ENCODE measurements at places on chromosomes 6 and 20. TPM values are rescaled to one million over a fixed set of nuclear protein-coding genes. Genes with fewer than 3 reads are reported as not detected.

DNA sequence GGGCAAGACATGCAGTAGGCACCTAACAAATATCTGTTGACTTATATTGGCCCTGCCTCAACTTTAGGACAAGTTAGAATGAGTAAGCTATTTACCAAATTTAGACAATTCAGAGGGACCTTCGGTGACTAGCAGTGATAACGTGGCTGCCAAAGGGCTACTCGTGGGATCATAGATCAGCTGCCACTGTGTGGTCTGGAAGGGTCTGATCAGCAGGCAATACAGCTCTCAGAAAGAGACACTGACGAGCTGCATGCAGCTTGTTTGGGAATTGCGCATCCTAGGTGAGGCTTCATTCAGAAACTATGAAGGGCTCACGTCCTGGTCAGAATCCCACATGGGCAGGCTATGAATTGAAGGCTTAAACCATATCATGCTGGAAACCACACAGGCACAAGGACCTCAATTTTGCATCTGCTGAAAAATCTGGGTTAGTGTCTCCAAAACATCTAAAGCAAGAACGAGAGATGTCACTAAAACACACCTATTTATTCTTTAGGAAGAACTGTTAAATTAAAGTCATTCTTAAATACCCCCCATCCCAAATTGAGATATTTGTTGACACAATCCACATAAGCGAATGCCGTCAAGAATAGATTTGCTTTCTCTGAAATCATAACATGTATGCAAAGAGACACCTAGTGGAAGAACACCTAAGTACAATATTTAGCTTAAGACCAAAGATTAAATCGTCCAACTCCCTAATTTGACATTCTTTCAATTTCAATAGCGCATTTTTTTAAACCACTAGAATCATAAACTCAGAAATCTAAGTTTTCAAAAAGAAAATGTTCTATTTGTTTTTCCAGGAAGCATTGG lies 79.6 kb downstream of the IPCEF1 start:
- no peak overlapping the region for H3K4me3 ChIP-seq
- no peak for DNase-seq
- no peaks in the 10 kb centered on the region for H3K4me1 ChIP-seq
- H3K27ac ChIP-seq = no peak overlapping the region
- no peaks in the 10 kb centered on the region for H3K27me3 ChIP-seq

Gene HMGCLL1
- total RNA-seq = not detected

Gene ECT2L
- not detected for total RNA-seq

Gene GPLD1
- total RNA-seq = 9.0 TPM

Gene KHDC1L
- total RNA-seq = not detected

DNA sequence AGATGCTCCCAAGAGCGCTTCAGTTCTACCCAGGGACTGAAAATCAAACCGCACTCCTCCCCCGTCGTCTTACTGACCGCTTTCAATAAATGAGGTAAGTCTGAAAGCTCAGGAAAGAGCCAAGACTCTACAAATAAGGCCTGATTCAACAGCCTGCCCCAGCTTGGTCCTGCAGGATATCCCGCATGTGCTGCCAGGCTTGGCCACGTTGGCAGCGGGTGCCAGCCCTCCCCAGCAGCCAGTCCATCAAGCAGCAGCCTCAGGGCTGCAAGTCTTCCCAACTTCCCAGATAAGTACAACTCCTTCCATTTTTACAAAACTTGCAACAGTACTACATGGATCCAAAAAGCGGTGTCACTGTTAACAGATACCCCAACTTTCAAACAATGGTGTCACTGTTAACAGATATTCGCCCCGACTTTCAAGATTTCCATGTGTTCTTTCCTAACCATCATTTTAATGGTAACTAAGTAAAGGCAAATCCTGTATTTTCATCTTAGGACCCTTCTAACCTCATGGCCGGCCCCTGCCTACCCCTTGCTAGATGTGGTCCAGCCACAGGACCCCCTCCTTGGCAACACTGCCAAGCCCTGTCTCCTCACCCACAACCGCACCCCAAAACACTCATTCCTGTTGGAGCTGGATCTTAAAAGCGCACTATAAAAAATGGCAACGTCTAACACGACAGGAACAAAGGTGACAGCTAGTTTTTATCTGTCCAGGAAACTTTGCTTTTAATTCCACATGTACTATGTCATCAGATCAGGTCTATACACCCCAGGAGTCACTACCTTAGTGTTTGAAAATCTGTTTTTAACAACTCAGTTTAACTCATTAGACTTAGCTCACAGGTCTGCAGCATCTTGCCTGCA lies 28.0 kb downstream of the DIDO1 start:
- peaks cover 13% of the 10 kb centered on the region for H3K4me1 ChIP-seq
- H3K36me3 ChIP-seq = peaks cover 11% of the 10 kb centered on the region
- H3K4me3 ChIP-seq = no peak overlapping the region
- DNase-seq = no peak

Gene CCN5
- total RNA-seq = not detected

DNA sequence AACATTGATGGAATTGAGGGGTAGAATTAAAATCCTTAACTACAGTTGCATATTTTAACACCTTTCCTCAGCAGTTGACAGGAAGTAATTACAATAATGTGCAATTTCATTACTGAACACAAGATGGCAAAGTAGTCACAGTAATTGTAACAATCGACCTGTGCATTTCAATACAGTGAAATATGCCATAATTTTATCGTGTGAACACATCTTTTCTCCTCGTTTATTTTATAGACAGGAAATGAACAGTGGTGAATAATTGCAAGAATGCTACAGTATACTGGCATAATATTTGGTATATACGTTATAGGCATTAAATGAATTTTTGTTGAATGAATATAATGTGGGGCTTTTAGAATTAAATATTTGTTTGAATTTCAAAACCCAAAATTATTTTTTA lies 25.0 kb downstream of the CYB5R4 start:
- H3K27ac ChIP-seq = no peak overlapping the region
- H3K27me3 ChIP-seq = no peaks in the 10 kb centered on the region
- peaks cover 3% of the 10 kb centered on the region for H3K4me1 ChIP-seq
- no peaks in the 10 kb centered on the region for H3K36me3 ChIP-seq

GRCh38 chr6:53048431-53049195 lies 16.6 kb upstream of the FBXO9 start:
- H3K4me3 ChIP-seq = no peak overlapping the region
- no peak for DNase-seq
- H3K36me3 ChIP-seq = no peaks in the 10 kb centered on the region
- H3K27me3 ChIP-seq = no peaks in the 10 kb centered on the region

DNA sequence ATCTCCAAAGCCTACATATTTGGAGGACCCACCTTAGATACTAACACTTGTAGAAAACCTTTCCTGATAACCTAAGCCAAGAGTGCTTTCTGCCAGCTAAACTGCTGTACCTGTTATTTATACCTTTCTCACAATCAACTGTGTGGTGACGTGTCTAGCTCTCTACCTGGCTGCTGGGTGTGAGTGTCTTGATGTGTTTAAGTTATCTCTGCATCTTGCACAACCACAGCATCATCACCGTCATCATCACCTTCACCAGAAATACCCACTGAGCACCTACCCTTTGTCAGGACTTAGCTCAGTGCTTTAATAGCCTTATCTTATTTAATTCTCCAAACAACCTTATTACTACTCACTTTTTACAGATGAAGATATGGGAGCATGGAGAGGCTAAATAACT lies 431.3 kb downstream of the MAFB start:
- no peaks in the 10 kb centered on the region for H3K36me3 ChIP-seq
- no peak overlapping the region for H3K4me3 ChIP-seq
- no peaks in the 10 kb centered on the region for H3K4me1 ChIP-seq
- no peak overlapping the region for H3K27ac ChIP-seq
- no peaks in the 10 kb centered on the region for H3K27me3 ChIP-seq

GRCh38 chr6:79719248-79719960 lies 88.3 kb downstream of the SH3BGRL2 start:
- H3K27ac ChIP-seq = no peak overlapping the region
- H3K27me3 ChIP-seq = no peaks in the 10 kb centered on the region
- no peak for DNase-seq
- no peaks in the 10 kb centered on the region for H3K36me3 ChIP-seq
- no peaks in the 10 kb centered on the region for H3K4me1 ChIP-seq

Gene HLA-DRB1
- not detected for total RNA-seq

DNA sequence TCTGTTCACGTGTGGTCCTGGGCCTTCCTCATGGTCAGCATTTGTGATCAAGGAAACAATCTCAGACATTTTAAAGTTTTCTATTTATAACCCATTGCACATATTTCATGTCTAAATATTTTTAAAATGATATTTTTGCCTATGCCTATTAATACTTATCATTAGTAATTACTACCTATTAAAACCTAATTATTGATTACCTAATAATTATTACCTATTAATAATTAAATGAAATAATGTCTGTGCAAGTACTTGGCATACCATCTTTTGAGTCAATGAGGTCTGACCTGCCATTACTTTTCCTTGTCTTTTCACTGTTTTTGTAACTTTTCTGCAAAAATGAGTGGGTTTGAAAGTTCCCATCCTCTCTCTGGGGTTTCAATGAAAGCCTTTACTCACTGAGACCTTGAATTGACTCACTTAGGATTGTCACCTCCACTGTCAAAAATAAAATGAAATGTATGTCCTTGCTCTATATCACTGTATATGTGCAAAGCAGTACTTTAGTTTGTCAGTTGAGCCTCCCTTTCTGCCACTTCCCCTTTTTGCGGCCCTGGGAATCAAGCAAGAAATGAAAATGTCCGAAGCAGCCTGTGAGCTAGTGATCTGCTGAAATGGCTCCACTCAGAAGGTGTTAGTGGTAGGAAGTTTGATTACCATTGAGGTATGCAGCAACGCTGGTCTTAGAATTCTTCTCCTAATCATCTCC lies 87.8 kb downstream of the L3MBTL3 start:
- H3K27ac ChIP-seq = no peak overlapping the region
- H3K36me3 ChIP-seq = no peaks in the 10 kb centered on the region
- H3K4me3 ChIP-seq = no peak overlapping the region
- DNase-seq = no peak
- H3K27me3 ChIP-seq = no peaks in the 10 kb centered on the region
- no peaks in the 10 kb centered on the region for H3K4me1 ChIP-seq

- H3K27me3 ChIP-seq = no peaks in the 10 kb centered on the region
Measured at GRCh38 chr20:62662422-62662821, 20.1 kb downstream of the SLCO4A1 start.

GRCh38 chr6:43981363-43981990 lies 145.8 kb downstream of the MRPL14 start:
- no peak overlapping the region for H3K27ac ChIP-seq
- no peak for DNase-seq
- H3K27me3 ChIP-seq = no peaks in the 10 kb centered on the region
- peaks cover 41% of the 10 kb centered on the region for H3K4me1 ChIP-seq
- no peaks in the 10 kb centered on the region for H3K36me3 ChIP-seq
- H3K4me3 ChIP-seq = no peak overlapping the region

GRCh38 chr6:136209496-136209895 lies 40.6 kb downstream of the MTFR2 start:
- no peaks in the 10 kb centered on the region for H3K27me3 ChIP-seq
- H3K4me3 ChIP-seq = no peak overlapping the region

Gene MUC21
- not detected for total RNA-seq

GRCh38 chr6:121951918-121952379 lies 447.5 kb upstream of the HSF2 start:
- H3K27me3 ChIP-seq = no peaks in the 10 kb centered on the region
- no peak for DNase-seq
- H3K27ac ChIP-seq = no peak overlapping the region
- H3K4me3 ChIP-seq = no peak overlapping the region
- H3K4me1 ChIP-seq = no peaks in the 10 kb centered on the region

- no peak overlapping the region for H3K27ac ChIP-seq
- no peak overlapping the region for H3K4me3 ChIP-seq
- H3K36me3 ChIP-seq = no peaks in the 10 kb centered on the region
- H3K4me1 ChIP-seq = no peaks in the 10 kb centered on the region
- DNase-seq = no peak
Measured at GRCh38 chr20:21067255-21067654, 38.9 kb downstream of the LINC00237 start.

- H3K27ac ChIP-seq = no peak overlapping the region
- no peak overlapping the region for H3K4me3 ChIP-seq
- no peaks in the 10 kb centered on the region for H3K36me3 ChIP-seq
- no peak for DNase-seq
- H3K27me3 ChIP-seq = no peaks in the 10 kb centered on the region
Measured at GRCh38 chr6:85569323-85569722, 24.3 kb downstream of the SNX14 start.

GRCh38 chr6:15476631-15477380 lies 186.0 kb downstream of the DTNBP1 start:
- H3K27me3 ChIP-seq = no peaks in the 10 kb centered on the region
- no peaks in the 10 kb centered on the region for H3K36me3 ChIP-seq
- H3K27ac ChIP-seq = no peak overlapping the region
- DNase-seq = no peak

Gene GGT7
- 42.0 TPM for total RNA-seq

Gene PREX1
- total RNA-seq = 9.5 TPM

Gene KIAA0408
- not detected for total RNA-seq

DNA sequence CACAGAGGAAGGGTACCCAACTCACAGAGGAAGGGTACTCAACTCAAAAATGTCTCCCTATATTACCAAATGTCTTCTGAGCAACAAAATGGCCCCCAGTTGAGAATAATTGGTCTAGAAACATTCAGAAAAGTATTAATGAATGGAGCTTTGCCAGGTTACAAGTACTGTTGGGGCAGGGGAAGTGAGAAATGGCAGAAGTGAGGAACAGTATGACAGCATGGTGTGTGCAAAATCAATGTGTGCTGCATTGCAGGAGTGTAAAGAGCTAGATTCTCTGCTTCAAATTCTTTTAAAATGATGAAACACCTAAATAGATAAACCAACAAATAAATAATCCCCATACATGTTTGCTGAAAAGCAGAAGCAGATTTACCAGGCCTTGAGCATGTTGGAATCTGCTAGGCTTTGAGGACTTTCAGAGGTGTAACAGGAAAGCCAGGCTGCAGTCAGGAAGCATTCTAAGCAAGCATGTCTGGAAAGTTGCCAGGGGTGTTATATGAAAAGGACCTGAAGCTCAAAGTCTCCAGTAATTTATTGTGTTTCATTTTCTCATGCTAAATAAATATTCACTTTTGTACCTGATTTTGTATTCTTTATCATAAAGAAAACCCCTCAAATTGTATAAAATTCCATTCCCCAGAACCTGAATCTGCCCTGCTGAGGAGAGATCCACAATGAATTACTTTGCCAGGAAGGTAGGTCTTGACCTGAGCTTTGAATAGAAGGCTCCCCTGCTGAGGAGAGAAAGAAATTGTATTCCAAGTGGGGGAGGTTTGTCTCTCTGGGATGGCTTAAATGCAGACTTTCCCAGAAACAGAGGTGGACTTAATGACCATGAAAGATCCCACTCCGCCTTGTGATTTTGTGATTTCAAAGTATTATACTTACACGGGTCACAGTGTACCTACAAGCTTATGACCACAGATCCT lies 265.0 kb upstream of the MARCKS start:
- H3K4me3 ChIP-seq = no peak overlapping the region
- H3K36me3 ChIP-seq = no peaks in the 10 kb centered on the region
- DNase-seq = no peak
- no peak overlapping the region for H3K27ac ChIP-seq

- H3K4me1 ChIP-seq = peaks cover 10% of the 10 kb centered on the region
- DNase-seq = no peak
- no peak overlapping the region for H3K27ac ChIP-seq
- H3K36me3 ChIP-seq = no peaks in the 10 kb centered on the region
Measured at GRCh38 chr6:25484900-25485299, 167.1 kb upstream of the SCGN start.

Gene SSTR4
- not detected for total RNA-seq

Data from Caco-2 (cell line).